ENCODE measurements at places on chromosomes 2 and 18.
A peak's percentile ranks its signal among the peaks of the same experiment; 100 is the strongest.

- no peak for DNase-seq
Observed at GRCh38 chr2:5520463-5520972, 171.7 kb upstream of the SOX11 start.

- no peak for DNase-seq
Observed at GRCh38 chr18:25425024-25425423, 73.1 kb upstream of the ZNF521 start.

- peak; percentile 40 for DNase-seq
Observed at GRCh38 chr2:55550368-55551102, 31.0 kb downstream of the CFAP36 start.

DNA sequence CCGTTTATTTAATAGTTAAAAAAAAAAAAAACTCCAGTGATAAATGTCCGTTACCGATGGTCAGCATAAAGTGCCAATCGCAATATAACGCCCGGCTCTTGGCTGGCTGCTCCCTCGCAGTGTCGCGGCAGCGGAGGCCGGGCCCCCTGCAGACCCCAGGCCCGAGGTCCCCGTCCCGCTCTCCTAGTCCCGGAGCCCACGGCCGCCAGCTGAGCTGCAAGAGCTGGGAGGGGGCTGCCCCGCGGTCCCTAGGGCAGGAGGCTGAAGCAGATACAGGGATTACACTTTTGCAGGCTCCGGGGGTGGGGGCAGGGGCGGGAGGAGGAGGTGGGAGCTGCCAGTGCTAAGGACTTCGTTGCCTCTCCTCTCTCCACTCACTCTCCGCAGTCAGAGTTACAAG is 6.9 kb downstream of the OSR1 start:
- DNase-seq: no peak

DNA sequence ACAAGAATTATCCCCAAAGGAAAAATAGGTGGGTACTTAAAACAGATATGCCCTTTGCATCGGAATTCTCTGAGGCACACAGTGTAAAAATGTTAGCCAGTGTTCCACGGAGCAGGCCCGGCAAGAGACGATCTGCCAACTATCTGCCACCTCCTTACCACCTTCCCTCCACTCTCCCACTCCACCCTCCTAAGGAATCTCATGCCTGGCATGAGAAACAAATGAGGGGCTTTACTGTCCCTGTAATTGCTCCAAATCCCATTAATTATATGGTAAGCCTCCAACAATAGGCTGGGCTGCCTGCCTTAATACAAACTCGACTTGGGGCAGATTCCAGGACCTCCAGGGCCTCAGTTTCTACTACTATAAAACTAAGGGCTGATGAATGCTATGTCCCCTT is 102.3 kb downstream of the ZBTB7C start:
- DNase-seq: no peak

DNA sequence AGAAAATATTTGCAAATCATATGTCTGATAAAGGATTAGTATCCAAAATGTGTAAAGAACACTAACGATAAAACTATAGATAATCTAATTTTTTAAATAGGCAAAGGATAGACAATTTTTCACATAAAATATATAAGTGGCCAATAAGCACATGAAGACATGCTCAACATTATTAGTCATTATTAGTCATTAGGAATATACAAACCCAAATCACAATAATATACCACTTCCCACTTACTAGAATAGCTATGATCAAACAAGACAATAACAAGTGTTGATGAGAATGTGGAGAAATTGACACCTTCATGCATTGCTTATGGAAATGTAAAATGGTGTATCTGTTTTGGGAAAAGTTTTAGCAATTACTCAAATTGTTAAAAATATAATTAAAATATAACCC is 12.6 kb upstream of the MAP2 start:
- no peak for DNase-seq

DNA sequence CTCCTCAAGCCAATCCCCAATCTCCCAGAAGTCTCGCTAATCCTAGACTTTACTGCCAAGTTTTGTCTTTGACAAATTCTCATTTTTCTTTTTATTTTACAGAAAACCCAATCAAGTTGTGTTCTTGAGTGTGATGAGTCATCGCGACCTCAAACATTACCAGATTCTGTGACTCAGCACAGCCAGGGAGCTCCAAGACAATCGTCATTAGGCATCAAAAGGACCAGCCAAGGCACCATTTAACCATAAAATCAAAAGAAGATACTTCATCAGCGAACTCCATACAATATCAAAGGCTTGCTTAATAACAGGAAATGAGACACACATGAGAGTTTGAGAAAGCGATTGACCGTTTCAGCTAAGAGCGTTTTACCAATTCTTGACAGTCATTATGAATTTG is 146.2 kb upstream of the AGAP1 start:
- DNase-seq: peak; percentile 82

- DNase-seq: no peak
Observed at GRCh38 chr18:48613589-48614404, 75.0 kb downstream of the CTIF start.

DNA sequence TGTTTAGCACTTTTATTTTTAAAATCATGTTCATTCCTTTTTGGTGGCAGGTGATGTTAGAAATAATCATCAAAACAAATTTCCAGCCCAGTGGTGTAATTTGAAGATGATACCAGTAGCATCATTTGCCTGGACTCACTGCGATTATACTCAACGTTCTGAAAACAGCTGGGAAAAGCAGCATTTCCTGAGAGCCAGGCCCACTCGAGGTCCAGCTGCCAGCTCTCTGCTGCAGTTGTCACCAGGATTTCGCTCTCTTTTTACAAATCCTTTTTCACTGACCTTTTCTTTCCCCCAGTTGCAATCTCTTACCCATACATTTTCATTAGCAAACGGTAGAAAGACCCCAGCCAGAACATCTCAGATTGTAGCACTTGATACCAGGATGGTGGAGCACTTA is 110.6 kb upstream of the LYPD1 start:
- no peak for DNase-seq

DNA sequence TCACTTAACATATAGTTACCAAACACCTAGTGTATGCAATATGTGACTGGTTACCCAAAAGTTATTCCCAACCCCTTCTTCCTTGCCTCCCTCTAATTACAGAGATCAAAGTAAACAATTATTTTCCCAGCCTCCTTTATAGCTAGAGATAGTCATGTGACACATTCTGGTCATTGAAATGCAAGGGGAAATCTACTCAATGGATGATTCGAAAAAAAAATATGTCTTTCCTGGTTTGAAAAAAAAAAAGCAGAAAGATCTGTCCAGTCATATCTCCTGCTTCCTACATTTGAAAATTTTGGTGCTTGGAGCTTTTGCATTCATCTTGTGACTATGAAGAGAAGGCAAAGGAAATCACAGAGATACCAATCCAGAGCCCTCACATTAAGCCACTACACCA is 27.6 kb upstream of the UGP2 start:
- DNase-seq: no peak

GRCh38 chr2:73907840-73908452 is 15.1 kb downstream of the ACTG2 start:
- no peak for DNase-seq

DNA sequence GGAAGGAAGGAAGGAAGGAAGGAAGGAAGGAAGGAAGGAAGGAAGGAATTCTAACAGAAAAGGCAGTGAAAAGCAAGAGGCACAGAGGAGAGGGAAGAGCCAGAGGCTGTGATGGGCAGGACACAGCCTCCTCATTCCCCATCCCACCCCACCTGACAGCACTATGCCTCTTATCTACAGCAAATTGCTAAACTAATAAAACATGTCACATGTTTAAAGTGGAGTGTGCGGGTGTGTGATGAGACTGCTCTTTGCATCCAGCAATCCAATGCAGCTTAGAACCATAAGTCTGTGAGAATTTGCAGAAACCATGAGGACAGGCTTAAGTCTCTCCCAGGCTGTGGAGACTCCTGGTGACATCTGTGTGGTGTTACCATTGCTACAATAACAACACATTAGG is 108.4 kb upstream of the ALK start:
- DNase-seq: no peak

DNA sequence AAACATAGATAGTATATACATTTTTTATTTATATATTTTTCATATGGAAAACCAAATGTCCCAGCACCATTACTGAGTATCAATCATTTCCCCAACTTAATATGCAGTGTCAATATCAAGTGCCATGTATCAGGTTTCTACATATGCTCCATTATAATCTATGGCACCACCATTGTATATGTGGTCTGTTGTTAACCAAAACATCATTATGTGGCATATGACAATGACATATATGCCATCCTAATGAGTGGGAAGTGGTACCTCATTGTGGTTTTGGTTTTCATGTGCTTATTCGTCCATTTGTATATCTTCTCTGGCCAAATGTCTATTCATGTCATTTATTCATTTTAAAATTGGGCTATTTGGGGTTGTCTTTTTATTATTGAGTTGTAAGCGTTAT is 9.2 kb downstream of the PTPN18 start:
- no peak for DNase-seq

- DNase-seq: no peak
Observed at GRCh38 chr2:159808032-159808425, 10.0 kb upstream of the CD302 start.

GRCh38 chr2:109659396-109660045 is 45.4 kb downstream of the SOWAHC start:
- no peak for DNase-seq

GRCh38 chr2:32010670-32011484 is at the start of gene MEMO1:
Gene MEMO1 (minus strand): TSS chr2:32011008. CDS start chr2:32010247, 761 bp downstream.
- DNase-seq: peak; percentile 68

DNA sequence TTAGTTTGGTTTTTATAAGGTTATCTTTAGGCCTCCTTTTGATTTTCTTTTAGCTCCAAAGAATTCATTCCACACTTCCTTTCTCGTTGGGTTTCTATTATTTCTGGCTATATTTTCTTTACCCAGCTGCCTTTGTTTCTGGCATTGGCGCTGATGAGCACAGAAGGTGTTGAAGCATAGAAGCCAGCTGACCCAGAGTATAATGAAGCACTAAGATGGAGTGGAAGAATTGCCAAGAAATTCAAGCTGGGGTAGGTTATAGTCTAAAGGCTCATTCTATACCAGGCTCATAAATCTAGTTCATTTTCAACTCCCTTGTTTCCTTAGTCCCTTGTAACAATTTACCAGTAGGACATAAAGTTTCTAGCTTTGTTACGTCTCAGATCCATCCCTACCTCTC is 169.5 kb downstream of the HRH4 start:
- no peak for DNase-seq

- DNase-seq: no peak
Observed at GRCh38 chr2:195706161-195706900, 49.3 kb downstream of the SLC39A10 start.

- peak; percentile 56 for DNase-seq
Observed at GRCh38 chr2:101967826-101968513, 23.8 kb upstream of the IL1R2 start.

GRCh38 chr2:24588294-24588693 is 97.2 kb downstream of the NCOA1 start:
- DNase-seq: no peak

DNA sequence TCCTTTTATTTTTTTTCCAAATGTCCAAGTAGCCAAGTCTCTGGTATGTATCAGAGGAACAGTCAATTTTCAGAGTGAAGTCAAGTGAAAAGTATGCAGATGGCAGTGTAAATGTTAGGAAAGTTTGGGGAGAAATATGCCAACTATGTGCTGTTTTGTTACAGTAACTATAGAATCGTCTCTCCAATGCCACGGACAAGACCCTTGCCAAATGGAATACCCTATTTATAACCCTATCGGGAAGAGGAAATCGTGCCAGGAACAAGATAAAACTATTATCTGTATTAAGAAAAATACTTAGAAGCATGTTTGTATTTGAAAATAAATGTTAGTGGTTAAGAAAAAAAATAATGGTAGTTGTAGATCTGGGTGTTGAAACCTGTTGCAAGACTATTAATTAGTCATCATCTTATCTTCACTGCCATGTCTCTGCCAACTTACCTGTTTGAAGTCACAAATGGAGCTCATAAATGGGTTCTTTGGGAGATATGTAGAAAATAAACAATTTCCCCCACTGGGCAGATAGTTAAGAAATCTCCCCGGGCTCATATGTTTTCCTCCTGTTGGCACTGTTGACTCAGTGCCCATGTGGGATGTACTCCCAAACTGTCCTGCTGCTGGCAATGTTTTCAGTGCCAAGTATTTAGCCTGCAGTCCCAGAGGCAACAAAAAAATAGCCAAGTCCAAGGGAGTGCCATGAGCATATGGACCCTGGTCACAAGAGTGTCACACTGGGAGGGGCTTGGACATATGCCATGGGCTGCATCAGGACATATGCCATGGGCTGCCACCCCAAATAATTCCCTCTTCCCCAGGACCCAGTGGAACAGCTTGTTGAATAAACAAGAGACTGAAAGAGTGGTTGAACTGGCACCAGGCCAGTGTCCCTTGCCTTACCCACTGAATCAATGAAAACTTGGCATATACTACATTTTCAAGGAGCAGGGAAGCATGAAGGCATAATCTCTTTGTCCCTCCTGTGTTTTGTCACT is 366.9 kb downstream of the OSR1 start:
- peak; percentile 97 for DNase-seq

- no peak for DNase-seq
Observed at GRCh38 chr18:32287249-32287648, 97.4 kb downstream of the MEP1B start.

DNA sequence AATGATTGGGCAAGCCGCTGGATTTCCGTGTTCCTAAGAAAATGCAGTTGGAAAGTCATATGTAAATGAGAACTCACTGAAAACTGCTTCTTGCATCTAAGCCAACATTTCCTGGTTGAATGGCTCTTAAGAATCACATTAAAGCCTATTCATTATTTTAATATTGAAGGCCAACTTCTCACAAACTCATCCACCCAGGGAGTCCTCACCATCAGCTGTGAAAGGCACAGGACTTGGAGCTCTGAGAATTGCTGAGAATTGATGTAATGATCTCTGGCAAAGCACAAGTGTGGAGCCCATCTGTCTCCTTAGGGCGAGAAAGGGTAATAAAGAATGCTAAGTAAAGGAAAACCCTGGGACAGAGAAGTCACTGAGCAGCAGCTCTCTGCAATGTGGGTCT is 55.9 kb upstream of the APCDD1 start:
- no peak for DNase-seq

- DNase-seq: no peak
Observed at GRCh38 chr2:39780825-39781600, 2.0 kb upstream of the THUMPD2 start.

DNA sequence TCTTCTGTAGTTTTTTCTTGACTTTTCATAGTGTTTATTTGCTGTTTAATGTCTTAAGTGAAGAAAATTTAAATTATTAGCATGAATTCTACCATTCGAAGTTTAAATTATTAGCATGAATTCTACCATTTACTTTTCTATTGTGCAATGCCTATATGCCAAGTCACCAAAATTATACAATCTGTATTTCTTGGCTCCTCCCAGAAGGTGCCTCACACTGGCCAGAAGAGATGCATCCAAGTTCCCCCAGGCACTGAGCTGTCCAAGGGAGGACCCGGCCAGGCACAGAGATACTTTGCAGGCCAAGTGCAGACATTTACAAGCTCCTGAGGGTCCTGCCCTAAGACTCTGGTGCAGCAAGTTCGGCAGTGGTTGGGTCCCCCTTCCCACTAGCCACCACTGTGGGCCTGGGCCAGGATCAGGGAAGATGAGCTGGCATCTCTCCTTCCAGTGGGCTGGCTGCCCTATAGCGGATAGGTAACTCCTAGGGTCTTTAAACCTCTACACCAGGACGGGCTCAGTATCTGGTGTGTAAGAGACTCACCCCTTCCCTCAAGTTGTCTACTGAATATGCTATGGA is 31.3 kb downstream of the TMEM247 start:
- DNase-seq: no peak

GRCh38 chr18:10685484-10685883 is 159.7 kb downstream of the NAPG start:
- no peak for DNase-seq
